ENCODE measurements at places on chromosomes 4 and X.
A peak's percentile ranks its signal among the peaks of the same experiment; 100 is the strongest.

- no peak for DNase-seq
Measured at GRCh38 chr4:89100853-89101252, 10.5 kb upstream of the TIGD2 start.

GRCh38 chrX:81286075-81286474, 84.2 kb downstream of the SH3BGRL start:
- DNase-seq, result no peak

DNA sequence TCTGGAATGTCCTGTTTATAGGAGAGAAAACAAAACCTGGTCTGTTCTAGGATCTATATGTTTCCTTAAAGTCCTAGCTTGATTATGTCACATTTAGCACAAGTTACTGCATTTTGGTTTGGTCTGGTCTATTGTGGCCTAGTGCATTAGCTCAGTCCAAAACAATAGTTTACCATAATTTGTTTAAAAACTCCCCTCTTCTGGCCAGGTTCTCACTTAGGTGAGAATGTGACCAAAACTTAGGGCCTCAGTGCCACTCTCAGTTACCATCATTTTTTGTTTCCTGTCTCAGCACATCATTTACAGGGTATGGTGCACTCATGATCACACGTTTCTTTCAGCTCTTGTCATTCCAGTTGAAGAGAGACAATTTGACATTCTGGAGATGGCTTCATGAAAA, 378.5 kb downstream of the KLHL4 start:
- no peak for DNase-seq

GRCh38 chr4:37620176-37620575, 66.0 kb downstream of the RELL1 start:
- no peak for DNase-seq

- peak; percentile 19 for DNase-seq
Measured at GRCh38 chr4:185640811-185641675, 105.7 kb upstream of the PDLIM3 start.

- no peak for DNase-seq
Measured at GRCh38 chr4:137359691-137360315, 172.5 kb downstream of the PCDH18 start.

GRCh38 chrX:15748841-15749240, 10.8 kb downstream of the CA5B start:
- no peak for DNase-seq

- DNase-seq, result no peak
Measured at GRCh38 chrX:49308604-49309269, 5.3 kb downstream of the GAGE10 start.

DNA sequence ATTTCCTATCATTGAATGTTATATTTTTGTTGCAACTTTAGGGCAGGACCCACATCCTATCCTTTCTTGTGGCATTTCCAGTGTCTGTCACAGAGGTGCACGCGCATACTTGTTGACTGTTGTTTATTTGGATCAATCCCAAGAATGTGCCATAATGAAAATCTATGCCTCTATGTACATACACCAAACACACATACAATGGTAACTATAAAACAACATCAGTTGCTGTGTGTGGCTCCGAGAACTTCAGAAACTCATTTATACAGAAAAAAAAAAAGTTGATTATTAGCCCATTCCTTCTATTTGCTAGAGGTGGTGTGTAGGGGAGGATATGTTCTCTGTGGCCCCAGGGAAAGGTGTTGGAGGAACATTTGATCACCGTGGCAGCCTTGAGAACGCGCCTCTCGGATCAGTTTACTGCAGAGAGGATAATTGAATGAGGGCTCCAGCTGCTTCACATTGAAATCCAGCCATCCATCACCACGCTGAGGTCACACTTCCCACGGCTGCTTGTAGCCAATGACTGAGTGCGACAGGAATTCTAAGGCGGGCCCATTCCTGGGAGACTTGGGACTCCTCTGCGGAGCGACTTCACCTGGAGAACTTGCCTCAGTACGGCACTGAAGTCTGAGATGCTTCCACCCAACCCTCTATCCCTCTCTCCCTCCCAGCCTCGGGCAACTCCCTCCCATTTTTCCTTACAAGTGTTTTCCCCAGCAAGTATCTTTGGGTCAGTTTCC, 19.5 kb downstream of the SMPX start:
- DNase-seq, result no peak

GRCh38 chr4:169070895-169071218, 60.8 kb upstream of the CBR4 start:
- DNase-seq, result peak; percentile 73

GRCh38 chr4:159317203-159317602, 214.3 kb downstream of the RAPGEF2 start:
- no peak for DNase-seq

DNA sequence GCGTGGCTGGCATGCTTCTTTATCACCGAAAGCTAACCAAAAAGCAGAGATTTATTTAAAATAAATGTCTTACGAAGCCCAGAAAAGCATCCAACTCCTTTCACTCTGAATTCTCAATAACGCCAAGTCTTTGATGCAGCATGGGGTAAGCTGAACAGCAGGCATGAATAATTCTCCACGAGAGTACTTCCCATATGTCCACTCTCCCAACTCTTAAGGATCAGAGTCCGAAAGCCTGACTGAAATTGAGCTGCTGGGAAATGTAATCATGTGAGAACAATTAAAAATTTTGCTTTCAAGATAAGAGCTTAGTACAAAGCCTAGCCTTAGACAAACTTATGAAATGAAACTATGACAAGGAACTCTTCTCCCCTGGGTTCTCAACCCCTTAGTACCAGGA, 7.5 kb upstream of the SLC39A8 start:
- no peak for DNase-seq

DNA sequence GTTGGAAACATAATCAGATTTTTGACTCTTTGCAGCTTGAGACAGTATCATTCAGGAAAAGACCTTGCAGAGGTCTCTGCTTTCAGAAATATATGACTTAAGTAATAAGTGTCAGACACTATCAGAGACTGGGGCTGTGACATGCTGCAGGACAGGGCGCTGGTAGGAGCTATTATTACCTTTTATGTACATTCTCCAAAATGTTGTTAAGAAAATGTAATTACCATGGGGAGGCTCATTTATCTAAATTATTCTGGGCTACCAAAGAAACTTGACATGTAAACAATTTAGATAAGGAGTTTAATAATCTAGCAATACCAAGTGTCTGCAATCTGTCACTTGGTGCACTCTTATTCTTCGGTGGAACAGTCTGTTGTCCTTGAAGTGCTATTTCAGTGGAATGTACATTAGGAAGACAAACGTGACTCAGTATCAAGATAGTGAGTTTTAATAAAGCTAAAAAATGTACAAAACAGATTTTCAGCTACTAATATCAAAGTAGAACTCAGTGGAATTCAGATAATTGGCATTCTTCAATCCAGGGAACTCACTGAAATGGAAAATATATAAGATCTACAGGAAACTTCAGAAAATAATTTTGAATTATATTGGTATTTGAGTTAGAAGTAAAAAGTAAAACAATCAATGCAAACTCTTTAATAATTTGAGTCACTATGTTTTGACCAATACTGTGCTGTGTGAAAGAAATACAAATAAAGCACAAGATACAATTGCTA, 214.5 kb downstream of the KCNIP4 start:
- no peak for DNase-seq

DNA sequence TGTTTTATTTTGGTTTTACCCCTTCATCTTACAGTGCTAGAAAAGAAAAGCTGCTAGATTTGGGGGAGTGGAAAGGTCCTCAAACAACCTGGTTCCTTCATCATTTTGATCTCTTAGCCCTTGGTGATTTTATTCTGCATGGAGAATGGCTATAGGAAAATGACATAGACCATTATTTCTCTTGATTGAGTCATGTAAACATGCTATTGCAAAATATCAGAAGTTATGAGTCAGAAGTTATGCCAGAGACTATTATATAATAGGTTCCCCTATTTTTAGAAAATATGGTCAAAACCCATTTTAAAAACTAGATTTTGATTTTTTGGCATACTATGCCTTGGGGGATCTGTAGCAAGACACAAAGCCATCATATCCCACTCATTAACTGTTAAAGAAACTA, 83.7 kb upstream of the FAM9C start:
- peak; percentile 36 for DNase-seq

DNA sequence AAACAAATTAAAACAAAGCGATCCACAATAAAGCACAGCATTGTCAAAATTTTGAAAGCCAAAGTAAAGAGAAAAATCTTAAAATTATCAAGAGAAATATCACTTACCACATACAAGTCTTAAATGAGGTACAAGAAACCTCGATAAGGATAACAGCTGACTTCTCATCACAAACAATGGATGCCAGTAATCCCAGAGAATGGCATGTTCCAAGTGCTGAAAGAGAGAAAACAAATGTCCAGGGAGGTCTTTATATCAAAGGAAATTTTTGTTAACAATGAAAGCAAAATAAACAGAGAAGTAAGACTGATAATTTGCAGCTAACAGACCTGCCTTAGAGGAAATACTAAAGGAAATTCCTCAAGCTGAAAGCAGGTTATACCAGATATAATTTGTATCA, 460.4 kb upstream of the HS3ST1 start:
- no peak for DNase-seq

DNA sequence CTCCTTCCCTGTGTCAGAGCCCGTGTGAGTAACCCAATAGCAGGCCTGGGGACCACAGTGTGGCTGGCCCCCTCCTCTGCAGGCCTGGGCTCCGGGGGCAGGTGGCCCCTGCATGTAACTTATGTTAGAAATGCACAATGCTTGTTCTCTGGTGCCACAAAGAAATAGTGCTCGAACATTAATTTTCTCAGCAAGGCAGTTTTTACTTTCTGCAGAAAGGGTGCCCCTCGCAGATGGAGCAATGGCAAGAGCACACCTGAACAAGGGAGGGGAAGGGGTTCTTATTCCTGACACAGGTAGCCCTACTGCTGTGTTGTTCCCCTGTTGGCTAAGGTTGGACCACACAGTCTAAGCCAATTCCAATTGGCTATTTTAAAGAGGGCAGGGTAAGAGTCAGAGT, 17.1 kb downstream of the TACC3 start:
- DNase-seq, result no peak

DNA sequence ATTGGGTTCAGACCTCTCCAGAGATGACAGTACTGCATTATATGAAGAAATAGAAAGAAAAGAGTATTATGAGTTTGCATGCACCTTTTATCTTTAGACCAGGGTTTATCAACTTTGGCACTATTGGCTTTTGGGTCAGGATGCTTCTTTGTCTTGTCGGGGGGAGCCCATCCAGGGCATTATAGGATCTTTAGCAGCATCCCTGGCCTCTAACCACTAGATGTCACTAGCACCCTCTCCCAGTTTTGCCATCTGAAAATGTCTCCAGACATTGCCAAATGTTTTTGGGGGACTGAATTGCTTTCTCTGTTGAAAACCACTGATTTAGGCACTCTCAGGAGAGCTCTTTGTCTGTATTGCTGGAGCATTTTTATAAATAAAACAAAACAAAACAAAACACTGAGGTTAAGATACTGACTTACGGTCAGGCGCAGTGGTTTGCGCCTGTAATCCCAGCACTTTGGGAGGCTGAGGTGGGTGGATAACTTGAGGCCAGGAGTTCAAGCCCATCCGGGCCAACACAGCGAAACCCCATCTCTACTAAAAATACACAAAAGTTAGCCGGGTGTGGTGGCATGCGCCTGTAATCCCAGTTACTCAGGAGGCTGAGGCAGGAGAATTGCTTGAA, 23.6 kb downstream of the CA5B start:
- DNase-seq, result peak; percentile 19

DNA sequence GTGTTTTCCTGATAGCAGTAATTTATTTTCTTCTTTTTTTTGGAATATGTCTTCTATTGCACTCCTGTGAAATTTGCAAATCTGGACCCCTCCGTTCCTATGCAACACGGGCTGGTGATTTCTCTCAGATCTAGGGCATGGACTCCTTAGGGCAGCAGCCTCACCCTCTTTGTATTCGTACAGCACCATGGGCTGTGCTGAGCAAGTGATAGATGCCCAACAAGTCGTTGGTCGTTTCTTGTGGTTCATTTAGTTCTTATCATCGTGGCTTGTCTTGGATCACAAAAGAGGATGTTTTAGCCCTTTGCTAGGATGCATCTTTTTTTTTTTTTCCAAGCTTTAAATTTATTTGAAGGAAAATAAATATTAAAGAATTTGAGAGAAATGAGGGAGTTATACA, 82.1 kb downstream of the ARHGAP10 start:
- DNase-seq, result no peak

GRCh38 chr4:131288441-131288840, 1860.7 kb upstream of the PCDH10 start:
- DNase-seq, result no peak

DNA sequence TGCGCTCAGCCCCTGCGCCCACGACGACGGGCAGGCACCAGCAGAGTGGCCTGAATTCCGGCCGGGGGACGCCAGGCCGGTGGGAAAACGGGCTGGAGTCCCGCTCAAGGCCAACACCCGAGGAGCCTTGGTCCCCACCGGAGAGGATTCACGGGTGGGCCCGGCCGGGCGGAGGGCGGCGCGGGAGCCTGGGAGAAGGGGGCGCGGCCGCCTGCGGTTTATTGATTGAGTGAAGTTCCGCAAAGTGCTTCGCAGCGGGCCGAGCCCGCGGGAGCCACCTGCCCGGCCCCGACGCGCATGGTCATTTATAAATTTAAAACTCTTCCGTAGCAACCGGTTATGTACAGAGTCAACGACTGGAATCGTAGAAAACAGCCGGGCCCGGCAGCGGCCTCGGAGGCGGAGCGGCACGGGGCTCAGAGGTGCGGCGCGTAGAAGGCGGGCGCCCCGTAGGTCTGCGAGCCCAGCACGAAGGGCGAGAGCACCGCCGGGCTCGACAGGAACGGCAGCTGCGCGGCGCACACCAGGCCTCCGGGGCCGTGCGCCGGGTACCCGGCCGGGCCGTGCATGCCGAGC, 3.6 kb downstream of the NKX1-1 start:
- no peak for DNase-seq

- DNase-seq, result peak; percentile 39
Measured at GRCh38 chrX:69024931-69025330, 140.3 kb downstream of the PJA1 start.

DNA sequence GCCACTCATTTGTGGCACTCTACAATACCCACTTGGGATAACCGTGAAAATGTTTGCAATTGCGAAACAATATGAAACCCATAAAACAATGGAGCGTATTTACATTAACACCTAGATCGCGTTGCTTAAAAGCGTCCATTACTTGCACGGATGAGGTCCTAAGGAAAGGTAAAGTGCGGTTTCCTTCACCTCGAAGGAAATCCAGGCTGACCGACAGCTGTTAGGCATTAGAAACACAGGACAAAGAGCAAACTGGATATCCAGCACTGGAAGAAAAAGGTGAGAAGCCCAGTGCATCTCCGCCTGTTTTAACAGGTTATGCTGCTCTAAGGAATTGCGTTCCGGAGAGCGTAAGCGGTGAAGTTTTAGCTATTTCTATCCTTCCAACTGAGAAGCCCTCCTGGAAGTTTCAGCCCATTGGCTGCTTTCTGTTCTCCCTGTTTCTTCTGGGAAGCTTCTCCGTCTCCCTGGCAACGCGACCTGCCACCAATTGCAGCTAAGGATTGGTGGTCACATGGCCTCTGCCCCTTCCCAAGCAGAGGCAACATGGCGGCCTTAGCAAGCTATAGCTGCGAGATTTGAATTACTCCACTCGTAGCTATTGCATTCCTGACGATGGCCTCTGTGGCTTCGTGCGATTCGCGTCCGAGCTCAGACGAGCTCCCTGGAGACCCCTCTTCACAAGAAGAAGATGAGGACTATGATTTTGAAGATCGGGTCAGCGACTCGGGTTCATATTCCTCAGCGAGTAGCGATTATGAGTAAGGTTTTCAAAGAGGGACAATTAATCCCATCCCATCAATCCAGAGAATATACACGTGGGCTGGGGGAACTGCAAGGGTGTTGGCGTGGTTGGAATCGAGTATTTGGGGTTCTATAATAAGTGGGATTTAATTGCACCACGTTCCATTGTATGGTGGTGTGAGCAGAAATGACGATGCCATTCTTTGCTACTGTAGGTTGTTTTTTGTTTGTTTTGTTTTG, at the start of gene INTU:
INTU (plus strand) TSS at position 538 of the 984 bp plus-strand sequence; CDS start at position 616, 78 bp downstream.
- DNase-seq, result peak; percentile 98

- peak; percentile 50 for DNase-seq
Measured at GRCh38 chrX:119880552-119881437, 9.2 kb downstream of the NDUFA1 start.

Data from RWPE1 (cell line).